ENCODE measurements at places on chromosomes 3 and 15. TPM values are rescaled to one million over a fixed set of nuclear protein-coding genes. Genes with fewer than 3 reads are reported as not detected.

DNA sequence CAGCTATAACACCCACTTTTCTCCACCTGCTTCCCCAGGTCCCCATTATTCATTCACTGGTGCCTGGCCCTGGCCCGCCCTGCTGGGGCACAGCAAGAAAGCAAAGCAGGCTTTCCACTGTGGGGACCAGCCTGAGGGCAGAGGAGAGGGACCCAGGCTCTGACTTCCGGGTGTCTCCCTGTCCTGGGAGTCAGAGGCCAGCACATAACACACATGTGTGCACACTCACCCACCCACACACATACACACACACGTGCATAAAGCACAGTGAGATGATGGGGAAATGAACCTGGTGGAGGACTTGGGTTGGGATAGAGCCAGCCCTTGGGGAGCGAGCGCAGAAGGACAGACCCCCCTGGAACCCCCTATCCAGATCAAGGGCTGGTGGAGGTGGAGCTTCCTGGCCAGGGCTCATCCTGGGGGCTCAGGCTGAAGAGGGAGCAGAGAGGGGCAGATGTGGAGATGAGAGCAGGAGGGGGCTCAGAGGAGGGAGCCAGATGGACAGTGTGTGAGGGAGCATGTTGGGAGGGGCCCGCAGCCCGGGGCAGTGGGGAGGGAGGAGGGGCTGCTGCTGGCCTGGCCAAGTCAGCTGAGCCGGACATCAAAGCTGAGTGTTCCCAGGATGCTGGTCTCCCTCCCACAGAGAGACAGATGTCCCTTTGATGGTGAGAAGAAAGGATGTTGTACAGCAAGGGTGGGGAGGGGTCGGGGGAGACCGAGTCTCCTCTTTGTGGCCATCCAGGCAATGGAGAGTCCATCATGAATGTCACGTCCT lies 78.2 kb downstream of the LINGO1 start:
- no peak overlapping the region for H3K27ac ChIP-seq
- DNase-seq: no peak
- H3K4me1 ChIP-seq: peaks cover 9% of the 10 kb centered on the region
- no peaks in the 10 kb centered on the region for H3K27me3 ChIP-seq

GRCh38 chr15:68553994-68554720 lies 24.6 kb upstream of the CORO2B start:
- no peak overlapping the region for H3K4me3 ChIP-seq
- H3K27me3 ChIP-seq: peaks cover 4% of the 10 kb centered on the region
- DNase-seq: peak; percentile 94
- H3K36me3 ChIP-seq: no peaks in the 10 kb centered on the region

- no peak overlapping the region for H3K4me3 ChIP-seq
- peaks cover 14% of the 10 kb centered on the region for H3K27me3 ChIP-seq
- peaks cover 6% of the 10 kb centered on the region for H3K4me1 ChIP-seq
- H3K27ac ChIP-seq: no peak overlapping the region
- DNase-seq: no peak
Measured at GRCh38 chr15:40320931-40321371, 2.5 kb upstream of the INAFM2 start.

GRCh38 chr3:46998852-46999515 lies 19.5 kb downstream of the NBEAL2 start:
- no peak for DNase-seq
- H3K36me3 ChIP-seq: peaks cover 9% of the 10 kb centered on the region
- no peaks in the 10 kb centered on the region for H3K4me1 ChIP-seq
- no peaks in the 10 kb centered on the region for H3K27me3 ChIP-seq

DNA sequence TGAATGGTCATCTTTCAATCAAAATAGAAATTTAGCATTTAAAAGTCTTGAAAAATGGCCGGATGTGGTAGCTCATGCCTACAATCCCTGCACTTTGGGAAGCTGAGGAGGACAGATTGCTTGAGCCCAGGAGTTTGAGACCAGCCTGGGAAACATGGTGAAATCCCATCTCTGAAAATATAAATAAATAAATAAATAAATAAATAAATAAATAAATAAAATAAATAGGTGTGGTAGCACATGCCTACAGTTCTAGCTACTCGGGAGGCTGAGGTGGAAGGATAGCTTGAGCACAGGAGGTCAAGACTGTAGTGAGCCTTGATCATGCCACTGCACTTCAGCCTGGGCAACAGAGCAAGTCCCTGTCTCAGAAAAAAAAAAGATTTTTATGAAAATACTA lies 25.9 kb downstream of the SLC30A4 start:
- H3K36me3 ChIP-seq: no peaks in the 10 kb centered on the region
- H3K27me3 ChIP-seq: no peaks in the 10 kb centered on the region
- DNase-seq: no peak
- H3K4me1 ChIP-seq: no peaks in the 10 kb centered on the region

DNA sequence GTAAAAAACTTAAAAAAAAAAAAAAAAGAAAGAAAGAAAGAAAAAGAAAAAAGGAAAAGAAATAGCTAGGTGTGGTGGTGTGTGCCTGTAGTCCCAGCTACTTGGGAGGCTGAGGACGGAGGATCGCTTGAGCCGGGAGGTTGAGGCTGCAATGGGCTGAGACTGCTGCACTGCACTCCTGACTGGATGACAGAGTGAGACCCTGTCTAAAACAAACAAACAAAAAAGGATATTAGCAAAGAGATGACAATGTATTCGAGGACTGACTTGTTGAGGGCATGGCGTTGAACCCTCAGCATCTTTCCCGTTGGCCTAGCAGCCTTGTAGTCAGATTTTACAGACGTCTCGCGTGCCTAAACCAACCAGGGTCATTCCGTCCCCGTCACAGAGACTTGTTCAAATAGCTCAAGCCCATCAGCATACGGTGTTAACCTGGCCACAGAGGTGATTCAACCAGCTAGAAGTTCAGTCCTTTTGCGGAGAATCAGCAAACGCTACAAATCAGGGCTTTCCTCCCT lies 528 bp upstream of the NIT2 start:
- H3K36me3 ChIP-seq: no peaks in the 10 kb centered on the region
- DNase-seq: no peak
- H3K4me3 ChIP-seq: peak overlapping the region; percentile 64
- H3K27ac ChIP-seq: no peak overlapping the region
- H3K27me3 ChIP-seq: no peaks in the 10 kb centered on the region
- peaks cover 6% of the 10 kb centered on the region for H3K4me1 ChIP-seq

DNA sequence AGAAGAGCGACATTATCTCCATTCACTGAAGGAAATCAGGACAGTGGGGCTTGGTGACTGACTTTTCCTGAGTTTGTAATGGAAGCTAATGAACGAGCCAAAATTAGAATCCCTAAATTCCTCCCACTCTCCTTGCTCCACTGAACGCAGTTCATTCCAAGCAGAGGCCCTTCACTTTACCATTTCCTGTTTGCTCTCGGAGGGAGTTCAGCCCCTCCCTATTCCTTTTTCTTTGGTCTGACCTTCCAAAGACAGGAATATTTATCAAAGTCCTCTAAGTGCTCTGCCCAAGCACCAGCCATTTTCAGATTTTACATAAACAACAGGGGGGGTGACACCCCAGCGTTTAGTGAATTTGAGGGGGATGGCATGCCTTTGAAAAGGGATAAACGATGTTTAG lies 24.0 kb upstream of the PTPRG start:
- peaks cover 2% of the 10 kb centered on the region for H3K4me1 ChIP-seq
- no peak for DNase-seq
- H3K36me3 ChIP-seq: no peaks in the 10 kb centered on the region
- H3K4me3 ChIP-seq: peak overlapping the region; percentile 15

- H3K4me1 ChIP-seq: no peaks in the 10 kb centered on the region
- H3K36me3 ChIP-seq: no peaks in the 10 kb centered on the region
- no peaks in the 10 kb centered on the region for H3K27me3 ChIP-seq
- no peak for DNase-seq
- H3K27ac ChIP-seq: no peak overlapping the region
- no peak overlapping the region for H3K4me3 ChIP-seq
Measured at GRCh38 chr3:86976219-86976618, 14.7 kb downstream of the VGLL3 start.

GRCh38 chr15:89665449-89666181 lies 10.3 kb upstream of the KIF7 start:
- H3K27ac ChIP-seq: no peak overlapping the region
- peak overlapping the region; percentile 54 for H3K4me3 ChIP-seq
- H3K4me1 ChIP-seq: no peaks in the 10 kb centered on the region
- H3K36me3 ChIP-seq: no peaks in the 10 kb centered on the region
- H3K27me3 ChIP-seq: peaks cover 7% of the 10 kb centered on the region

GRCh38 chr3:98655666-98656065 lies 62.3 kb upstream of the CPOX start:
- no peak overlapping the region for H3K4me3 ChIP-seq
- H3K27me3 ChIP-seq: no peaks in the 10 kb centered on the region
- no peaks in the 10 kb centered on the region for H3K36me3 ChIP-seq
- no peaks in the 10 kb centered on the region for H3K4me1 ChIP-seq

PLCB2 gene
- total RNA-seq: 9.4 TPM

DPPA2 gene
- total RNA-seq: 12.6 TPM
